ENCODE measurements at places on chromosomes 7 and 10.

DNA sequence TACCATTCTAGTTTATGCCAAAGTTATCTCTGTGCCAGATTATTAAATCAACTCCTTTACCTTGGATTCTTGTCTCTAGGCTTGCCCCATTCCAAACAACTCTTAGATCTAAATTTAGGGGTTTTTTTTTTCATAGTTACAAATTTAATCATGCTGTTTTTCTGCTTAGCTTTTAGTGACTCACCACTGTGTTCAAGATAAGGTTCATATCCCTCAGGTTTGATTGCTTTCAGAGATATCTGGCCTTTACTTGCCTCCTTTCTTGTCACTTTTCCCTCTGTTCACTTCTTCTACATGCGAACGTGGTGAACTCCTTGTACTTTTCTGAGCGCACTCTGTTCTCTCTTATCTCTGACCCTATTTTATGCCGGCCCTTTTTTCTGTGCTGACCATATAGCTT lies 78.2 kb downstream of the VPS50 start:
- H3K27ac ChIP-seq: no peak overlapping the region
- H3K27me3 ChIP-seq: no peaks in the 10 kb centered on the region
- no peaks in the 10 kb centered on the region for H3K4me1 ChIP-seq
- peaks cover 62% of the 10 kb centered on the region for H3K36me3 ChIP-seq
- no peak overlapping the region for H3K4me3 ChIP-seq
- no peak for DNase-seq

- peaks cover 39% of the 10 kb centered on the region for H3K36me3 ChIP-seq
- no peak overlapping the region for H3K27ac ChIP-seq
- H3K4me3 ChIP-seq: no peak overlapping the region
- peaks cover 31% of the 10 kb centered on the region for H3K4me1 ChIP-seq
Measured at GRCh38 chr10:805620-806305, 116.3 kb upstream of the DIP2C start.

GRCh38 chr7:46009211-46009610 lies 88.1 kb upstream of the IGFBP3 start:
- no peak overlapping the region for H3K27ac ChIP-seq
- H3K4me1 ChIP-seq: no peaks in the 10 kb centered on the region
- H3K36me3 ChIP-seq: no peaks in the 10 kb centered on the region

DNA sequence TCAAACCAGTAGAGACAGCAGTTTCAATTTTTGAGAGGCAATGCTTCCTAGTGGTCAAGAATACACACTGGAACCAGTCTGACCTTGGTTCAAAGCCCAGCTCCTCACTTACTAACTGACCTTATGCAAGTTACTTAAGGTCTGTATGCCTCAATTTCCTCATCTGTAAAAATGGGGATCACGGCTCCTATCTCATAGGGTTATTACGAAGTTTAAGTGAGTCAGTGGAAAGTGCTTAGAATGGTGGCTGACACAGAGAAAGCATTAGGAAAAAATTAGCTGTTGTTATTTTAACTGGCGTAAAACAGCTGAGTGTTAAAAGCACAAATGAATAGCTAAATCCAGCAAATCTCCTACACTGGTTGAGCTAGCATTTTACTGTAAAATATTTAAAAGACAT lies 162.4 kb upstream of the LAMB4 start:
- H3K4me1 ChIP-seq: no peaks in the 10 kb centered on the region
- H3K4me3 ChIP-seq: no peak overlapping the region
- no peaks in the 10 kb centered on the region for H3K36me3 ChIP-seq
- no peak for DNase-seq
- no peak overlapping the region for H3K27ac ChIP-seq

DNA sequence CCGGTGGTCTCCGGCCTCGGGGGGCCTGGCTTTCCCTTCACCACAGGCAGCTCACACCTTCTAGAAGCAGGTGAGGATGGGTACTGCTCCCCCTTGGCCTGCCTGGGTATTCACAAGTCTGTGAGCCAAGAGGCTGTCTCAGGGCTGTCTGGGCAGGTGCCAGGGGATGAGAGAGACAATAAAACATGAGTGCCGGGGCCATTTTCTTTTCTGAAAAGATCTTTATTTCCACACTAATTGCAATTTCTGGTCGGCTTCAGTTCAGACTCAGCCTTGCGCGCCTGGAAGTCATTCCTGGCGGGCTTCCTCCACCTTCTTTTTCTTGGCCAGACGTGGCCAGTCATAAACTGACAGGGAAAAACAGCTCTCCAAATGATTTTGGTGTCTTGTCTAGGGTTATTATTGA lies 171.2 kb downstream of the ARHGAP12 start:
- H3K4me3 ChIP-seq: no peak overlapping the region
- peak overlapping the region; percentile 99 for H3K27ac ChIP-seq
- no peaks in the 10 kb centered on the region for H3K27me3 ChIP-seq
- no peak for DNase-seq
- H3K36me3 ChIP-seq: no peaks in the 10 kb centered on the region

DNA sequence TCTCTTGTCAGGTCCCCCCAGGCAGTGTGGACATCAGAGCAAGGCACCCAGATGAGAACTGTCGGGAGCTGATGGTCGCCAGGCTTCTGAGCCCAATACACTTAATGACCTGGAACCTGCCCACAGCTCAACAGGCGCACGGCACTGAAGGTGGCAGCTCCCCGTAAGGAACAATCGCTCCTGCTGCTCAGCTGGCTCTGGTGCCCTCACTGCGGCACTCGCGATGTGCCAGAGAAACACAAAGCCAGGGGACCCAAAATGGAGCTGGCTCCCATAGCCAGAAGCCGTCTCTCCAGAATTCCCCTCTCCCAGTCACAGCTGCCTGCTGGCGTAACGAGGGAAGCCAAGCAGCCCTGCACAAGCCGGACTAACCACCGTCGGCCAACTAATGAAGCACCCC lies 6.3 kb downstream of the CALN1 start:
- no peaks in the 10 kb centered on the region for H3K36me3 ChIP-seq

DNA sequence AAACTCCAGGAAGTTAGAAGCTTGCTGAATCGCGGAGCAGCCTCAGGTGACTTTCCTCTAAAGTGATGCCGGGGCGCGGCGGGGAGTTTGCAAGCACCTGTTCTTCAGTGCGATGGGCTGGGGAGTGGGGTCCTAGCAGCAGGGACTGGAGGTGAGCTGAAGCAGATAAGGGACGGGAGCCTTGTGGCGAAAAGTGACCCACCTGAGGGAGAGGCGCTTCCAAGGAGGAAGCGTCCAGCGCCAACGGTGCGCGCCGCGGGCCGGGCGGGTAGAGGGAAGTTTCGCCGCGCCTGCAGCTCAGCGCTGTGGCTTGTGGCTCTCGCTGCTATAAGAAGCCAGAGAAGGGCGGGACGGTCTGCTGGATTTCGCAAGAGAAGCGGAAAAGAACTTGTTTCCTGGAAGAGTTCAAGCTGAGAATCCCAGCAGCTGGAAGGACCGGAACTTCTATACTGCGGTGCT lies at the start of gene STEAP4:
Gene STEAP4 (minus strand): TSS at position 305 of the 459 bp plus-strand sequence. CDS start 22,625 bp downstream, outside the sequence.
- no peaks in the 10 kb centered on the region for H3K36me3 ChIP-seq
- peaks cover 60% of the 10 kb centered on the region for H3K4me1 ChIP-seq
- H3K4me3 ChIP-seq: peak within 1 kb of the TSS; percentile 70
- peak within 1 kb of the TSS; percentile 83 for H3K27ac ChIP-seq

GRCh38 chr10:89954787-89955566 lies 253.6 kb downstream of the KIF20B start:
- no peak for DNase-seq
- H3K4me3 ChIP-seq: no peak overlapping the region
- H3K27me3 ChIP-seq: peaks cover 7% of the 10 kb centered on the region

DNA sequence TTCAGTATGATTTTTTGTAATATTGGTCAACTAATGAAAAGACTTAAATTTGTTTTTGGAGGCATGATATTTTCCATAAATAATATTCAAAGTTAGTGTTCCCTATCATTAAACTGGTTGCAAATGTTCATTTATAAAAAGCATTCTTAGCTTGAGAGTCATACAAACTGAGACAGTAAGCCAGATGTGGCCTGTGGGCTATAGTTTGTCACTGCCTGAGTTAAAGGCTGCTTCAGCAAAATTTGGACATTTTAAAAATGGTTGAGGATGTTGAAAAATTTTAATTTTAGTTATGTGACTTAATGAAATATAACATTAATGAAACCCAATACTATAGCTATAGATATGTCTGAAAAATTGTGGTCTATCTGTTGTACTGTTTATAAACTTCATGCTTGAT lies 180.2 kb upstream of the CACNA2D1 start:
- no peaks in the 10 kb centered on the region for H3K36me3 ChIP-seq
- no peaks in the 10 kb centered on the region for H3K4me1 ChIP-seq
- no peak for DNase-seq
- H3K27ac ChIP-seq: no peak overlapping the region

GRCh38 chr7:102185796-102186195 lies 100.9 kb upstream of the SH2B2 start:
- H3K36me3 ChIP-seq: peaks cover 70% of the 10 kb centered on the region
- H3K4me1 ChIP-seq: peaks cover 20% of the 10 kb centered on the region
- DNase-seq: no peak
- H3K27me3 ChIP-seq: no peaks in the 10 kb centered on the region
- no peak overlapping the region for H3K4me3 ChIP-seq

- H3K4me3 ChIP-seq: no peak overlapping the region
- H3K4me1 ChIP-seq: no peaks in the 10 kb centered on the region
- H3K27me3 ChIP-seq: peaks cover 42% of the 10 kb centered on the region
- H3K27ac ChIP-seq: no peak overlapping the region
- H3K36me3 ChIP-seq: no peaks in the 10 kb centered on the region
- DNase-seq: no peak
Measured at GRCh38 chr7:26553582-26553981, 261.9 kb downstream of the SNX10 start.

DNA sequence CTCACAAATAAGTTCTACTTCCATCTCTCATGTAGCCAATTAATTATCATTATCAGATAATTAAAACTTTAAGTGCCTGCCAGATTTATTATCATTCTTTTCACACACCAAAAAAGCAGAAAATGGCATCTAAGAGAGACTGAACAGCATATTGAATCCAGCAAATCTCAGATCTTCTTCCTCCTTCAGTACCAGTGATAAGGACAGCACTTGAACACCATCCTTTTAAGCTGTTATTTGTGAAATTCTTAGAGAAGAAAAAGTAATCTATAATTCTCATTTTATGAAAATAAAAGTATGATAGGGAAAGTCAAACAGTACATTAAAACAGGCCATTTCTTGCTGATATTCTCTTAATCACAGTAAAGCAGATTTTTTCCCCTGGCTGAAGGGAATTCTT lies 104.5 kb downstream of the ELAPOR2 start:
- H3K27me3 ChIP-seq: no peaks in the 10 kb centered on the region
- H3K36me3 ChIP-seq: no peaks in the 10 kb centered on the region
- H3K4me3 ChIP-seq: no peak overlapping the region
- H3K27ac ChIP-seq: no peak overlapping the region
- H3K4me1 ChIP-seq: no peaks in the 10 kb centered on the region

DNA sequence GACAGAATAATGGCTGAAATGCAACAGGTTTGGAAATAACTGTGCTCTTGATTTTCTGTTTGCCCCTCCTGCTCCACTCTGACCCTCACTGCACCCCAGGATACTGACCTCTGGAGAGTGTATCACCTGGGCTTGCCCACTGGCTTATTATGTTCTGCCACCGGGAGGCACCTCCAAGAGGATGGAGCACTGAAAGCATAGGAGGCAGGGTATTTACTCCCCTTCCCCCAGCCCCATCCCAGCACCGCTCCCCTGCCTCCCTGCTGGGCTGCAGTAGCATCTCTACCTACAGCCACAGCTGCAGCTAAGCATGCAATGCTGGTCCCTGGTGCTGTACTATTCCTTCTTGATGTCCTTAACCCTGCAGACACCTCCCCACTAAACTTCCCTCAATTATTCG lies 26.4 kb downstream of the RAB11FIP2 start:
- H3K27ac ChIP-seq: no peak overlapping the region
- no peaks in the 10 kb centered on the region for H3K4me1 ChIP-seq
- no peak for DNase-seq
- peaks cover 17% of the 10 kb centered on the region for H3K36me3 ChIP-seq

DNA sequence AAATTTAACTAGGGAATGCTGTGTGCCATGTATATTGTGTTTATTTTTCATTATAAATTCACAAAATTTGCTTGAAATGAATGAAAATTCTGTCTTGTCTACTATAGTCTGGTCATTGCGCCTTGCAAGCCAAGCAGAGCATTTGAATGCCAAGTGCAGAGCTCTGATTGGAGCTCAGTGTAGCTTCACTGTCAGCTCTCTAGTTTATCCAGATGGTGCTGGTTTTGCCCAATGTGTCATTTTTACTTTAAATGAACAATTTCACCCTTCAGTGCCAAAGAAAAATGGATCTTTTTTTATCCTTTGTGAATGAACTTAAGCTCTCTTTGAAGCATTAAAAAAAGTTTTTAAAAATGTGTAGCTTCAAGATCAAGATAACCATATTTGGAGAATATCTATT lies 225.6 kb upstream of the CACNA2D1 start:
- H3K27me3 ChIP-seq: no peaks in the 10 kb centered on the region
- no peaks in the 10 kb centered on the region for H3K36me3 ChIP-seq
- no peak overlapping the region for H3K4me3 ChIP-seq
- no peak overlapping the region for H3K27ac ChIP-seq

- no peak overlapping the region for H3K27ac ChIP-seq
- no peak for DNase-seq
- no peaks in the 10 kb centered on the region for H3K36me3 ChIP-seq
Measured at GRCh38 chr7:29598613-29599012, 35.0 kb downstream of the PRR15 start.

Measured in left ventricle myocardium inferior (tissue), 1 donor.